ENCODE measurements at places on chromosomes 11 and 22. TPM values are rescaled to one million over a fixed set of nuclear protein-coding genes. Genes with fewer than 3 reads are reported as not detected.

Gene HEPN1
- total RNA-seq, result not detected

DNA sequence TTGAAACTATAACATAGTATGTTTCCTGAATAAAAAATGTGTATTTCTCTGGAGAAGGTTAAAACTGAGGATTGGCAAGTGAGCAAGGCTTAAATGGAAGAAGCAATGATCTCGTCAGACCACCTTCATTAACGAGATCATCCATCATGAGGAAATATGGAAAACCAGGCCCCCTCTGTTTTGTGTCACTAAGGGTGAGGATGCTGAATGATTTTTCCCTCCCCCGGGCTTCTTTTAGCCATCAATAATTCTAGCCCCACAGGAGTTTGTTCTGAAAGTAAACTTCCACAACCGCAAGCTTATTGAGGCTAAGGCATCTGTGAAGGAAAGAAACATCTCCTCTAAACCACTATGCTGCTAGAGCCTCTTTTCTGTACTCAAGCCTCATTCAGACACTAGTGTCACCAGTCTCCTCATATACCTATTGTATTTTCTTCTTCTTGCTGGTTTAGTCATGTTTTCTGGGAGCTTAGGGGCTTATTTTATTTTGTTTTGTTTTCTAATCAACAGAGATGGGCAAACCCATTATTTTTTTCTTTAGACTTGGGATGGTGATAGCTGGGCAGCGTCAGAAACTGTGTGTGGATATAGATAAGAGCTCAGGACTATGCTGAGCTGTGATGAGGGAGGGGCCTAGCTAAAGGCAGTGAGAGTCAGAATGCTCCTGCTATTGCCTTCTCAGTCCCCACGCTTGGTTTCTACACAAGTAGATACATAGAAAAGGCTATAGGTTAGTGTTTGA, 5.8 kb upstream of the HBE1 start:
- no peaks in the 10 kb centered on the region for H3K27me3 ChIP-seq
- H3K27ac ChIP-seq, result no peak overlapping the region
- H3K36me3 ChIP-seq, result no peaks in the 10 kb centered on the region
- H3K4me3 ChIP-seq, result no peak overlapping the region

DNA sequence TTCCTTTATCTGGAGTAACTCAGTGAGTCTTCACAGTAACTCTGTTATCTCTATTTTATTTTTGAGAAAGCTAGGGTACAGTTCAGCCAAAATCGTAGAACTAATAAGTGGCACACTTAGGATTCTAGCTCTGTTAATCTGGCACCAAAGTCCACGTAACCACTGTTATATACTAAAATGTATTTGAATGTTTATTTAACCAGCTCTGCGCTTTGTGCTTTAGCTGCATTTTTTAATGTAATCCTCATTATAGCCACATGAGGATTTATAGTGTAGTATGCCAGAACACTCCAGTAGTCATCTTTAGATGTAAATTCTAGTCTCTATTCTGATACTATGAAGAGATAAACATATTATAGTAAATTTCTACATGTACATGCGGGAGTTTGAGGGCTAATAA, 36.8 kb downstream of the YAP1 start:
- no peaks in the 10 kb centered on the region for H3K36me3 ChIP-seq
- no peak for DNase-seq
- H3K27ac ChIP-seq, result no peak overlapping the region
- H3K4me3 ChIP-seq, result no peak overlapping the region

GRCh38 chr11:61776561-61777075, 15.8 kb downstream of the TMEM258 start:
- peak; percentile 28 for DNase-seq
- peaks cover 3% of the 10 kb centered on the region for H3K36me3 ChIP-seq
- peaks cover 12% of the 10 kb centered on the region for H3K4me1 ChIP-seq
- no peak overlapping the region for H3K4me3 ChIP-seq

- H3K27me3 ChIP-seq, result no peaks in the 10 kb centered on the region
- peaks cover 24% of the 10 kb centered on the region for H3K4me1 ChIP-seq
- no peak overlapping the region for H3K27ac ChIP-seq
- peaks cover 10% of the 10 kb centered on the region for H3K36me3 ChIP-seq
Measured at GRCh38 chr11:2375341-2375853, 1.7 kb upstream of the CD81 start.

GRCh38 chr22:17915676-17916075, 108.7 kb downstream of the MICAL3 start:
- no peak overlapping the region for H3K27ac ChIP-seq
- peaks cover 48% of the 10 kb centered on the region for H3K4me1 ChIP-seq
- H3K27me3 ChIP-seq, result no peaks in the 10 kb centered on the region

DNA sequence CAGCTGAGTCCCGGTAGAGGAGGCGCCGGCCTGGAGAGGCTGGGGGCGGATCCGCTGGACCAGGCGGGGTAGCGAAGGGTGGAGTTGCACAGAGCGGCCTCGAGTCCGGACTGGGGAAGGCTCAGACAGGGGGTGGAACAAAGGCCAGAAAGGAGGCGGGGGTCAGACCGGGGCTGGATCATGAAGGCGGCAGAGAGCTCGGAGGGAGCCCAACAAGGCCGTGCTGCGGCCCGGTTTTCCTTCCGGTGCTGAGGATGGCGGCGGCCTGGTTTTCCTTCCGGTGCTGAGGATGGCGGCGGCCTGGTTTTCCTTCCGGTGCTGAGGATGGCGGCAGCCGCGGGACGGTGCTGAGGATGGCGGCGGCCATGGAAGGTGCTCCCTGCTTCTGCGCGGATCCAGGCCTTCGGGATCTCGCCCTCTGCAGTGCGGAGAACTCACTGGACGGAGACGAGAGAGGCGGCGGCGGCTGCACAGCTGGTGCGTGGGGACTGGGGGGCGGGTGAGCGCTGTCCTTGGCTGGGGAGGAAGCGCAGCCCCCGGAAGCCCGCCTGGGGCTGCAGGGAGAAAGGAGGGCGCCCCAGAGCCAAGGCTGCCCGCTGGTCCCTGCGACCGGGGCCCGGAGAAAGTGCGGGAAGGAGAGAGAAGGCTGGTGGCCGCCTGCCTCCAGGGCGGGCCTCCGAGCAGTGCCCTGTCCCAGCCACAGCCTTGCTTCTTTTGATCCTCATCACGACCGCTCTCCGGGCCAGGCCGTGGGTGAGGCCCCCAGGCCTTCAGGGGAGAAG, 350.4 kb upstream of the B3GAT1 start:
- no peak overlapping the region for H3K27ac ChIP-seq
- H3K36me3 ChIP-seq, result no peaks in the 10 kb centered on the region
- no peak overlapping the region for H3K4me3 ChIP-seq
- peaks cover 11% of the 10 kb centered on the region for H3K27me3 ChIP-seq

DNA sequence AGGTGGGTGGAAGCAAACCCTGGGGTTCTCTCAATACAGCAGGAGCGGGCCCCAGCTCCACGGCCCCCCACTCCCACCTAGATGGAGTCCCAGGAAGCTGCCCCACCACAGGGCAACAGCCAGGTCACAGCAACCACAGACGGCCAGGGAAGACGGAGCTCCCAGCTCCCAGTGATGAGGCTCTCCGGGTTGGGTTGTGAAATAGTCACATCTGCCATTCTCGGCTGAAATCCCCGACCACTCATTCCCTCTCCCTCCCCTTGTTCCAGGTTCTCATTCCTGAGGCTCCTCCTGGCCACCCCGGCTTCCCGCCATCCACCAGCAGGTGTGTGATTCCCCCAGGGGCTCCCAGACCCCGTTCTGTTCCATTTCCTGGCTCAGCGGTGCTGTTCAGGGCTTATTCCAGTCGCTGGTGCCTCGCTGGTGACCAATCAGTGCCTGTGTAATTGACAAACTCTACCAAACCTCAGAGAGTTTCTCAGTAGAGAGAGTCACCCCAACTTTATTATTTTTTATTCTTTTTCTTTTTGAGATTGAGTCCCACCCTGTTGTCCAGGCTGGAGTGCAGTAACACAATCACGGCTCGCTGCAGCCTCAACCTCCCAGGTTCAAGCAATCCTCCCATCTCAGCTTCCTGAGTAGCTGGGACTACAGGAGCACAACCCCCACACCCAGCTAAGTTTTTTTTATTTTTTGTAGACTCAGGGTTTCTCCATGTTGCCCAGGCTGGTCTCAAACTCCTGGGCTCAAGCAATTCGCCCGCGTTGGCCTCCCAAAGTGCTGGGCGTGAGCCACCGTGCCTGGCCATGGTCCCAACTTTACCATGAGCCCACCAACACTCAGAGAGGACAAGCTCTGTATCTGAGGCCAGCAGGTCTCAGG, 63.2 kb downstream of the SHANK2 start:
- no peak overlapping the region for H3K4me3 ChIP-seq
- H3K36me3 ChIP-seq, result no peaks in the 10 kb centered on the region

Gene FAT3
- total RNA-seq, result 0.02 TPM

Gene TNNT3
- total RNA-seq, result 0.71 TPM

GRCh38 chr11:101860696-101861427, 53.9 kb upstream of the CEP126 start:
- no peaks in the 10 kb centered on the region for H3K4me1 ChIP-seq
- no peaks in the 10 kb centered on the region for H3K36me3 ChIP-seq
- H3K4me3 ChIP-seq, result no peak overlapping the region

GRCh38 chr22:37427135-37427710, at the start of gene ELFN2:
ELFN2 (minus strand) TSS chr22:37427479; CDS start chr22:37375534, 51,945 bp downstream.
- DNase-seq, result no peak
- peak within 1 kb of the TSS; percentile 95 for H3K27ac ChIP-seq
- H3K4me1 ChIP-seq, result peaks cover 37% of the 10 kb centered on the region
- no peaks in the 10 kb centered on the region for H3K27me3 ChIP-seq

GRCh38 chr11:102853956-102854355, 10.5 kb upstream of the MMP3 start:
- no peak overlapping the region for H3K4me3 ChIP-seq
- no peaks in the 10 kb centered on the region for H3K4me1 ChIP-seq
- no peak for DNase-seq
- no peak overlapping the region for H3K27ac ChIP-seq

GRCh38 chr11:3627291-3627690, 14.5 kb downstream of the ART5 start:
- H3K27me3 ChIP-seq, result no peaks in the 10 kb centered on the region
- no peak overlapping the region for H3K4me3 ChIP-seq
- no peak overlapping the region for H3K27ac ChIP-seq
- no peaks in the 10 kb centered on the region for H3K4me1 ChIP-seq

GRCh38 chr22:31952472-31952871, 8.1 kb downstream of the YWHAH start:
- H3K36me3 ChIP-seq, result peaks cover 50% of the 10 kb centered on the region
- H3K4me1 ChIP-seq, result 0 out of 2 replicates have a peak, but pooled peaks cover 7% of the 10 kb centered on the region
- DNase-seq, result no peak
- no peaks in the 10 kb centered on the region for H3K27me3 ChIP-seq

DNA sequence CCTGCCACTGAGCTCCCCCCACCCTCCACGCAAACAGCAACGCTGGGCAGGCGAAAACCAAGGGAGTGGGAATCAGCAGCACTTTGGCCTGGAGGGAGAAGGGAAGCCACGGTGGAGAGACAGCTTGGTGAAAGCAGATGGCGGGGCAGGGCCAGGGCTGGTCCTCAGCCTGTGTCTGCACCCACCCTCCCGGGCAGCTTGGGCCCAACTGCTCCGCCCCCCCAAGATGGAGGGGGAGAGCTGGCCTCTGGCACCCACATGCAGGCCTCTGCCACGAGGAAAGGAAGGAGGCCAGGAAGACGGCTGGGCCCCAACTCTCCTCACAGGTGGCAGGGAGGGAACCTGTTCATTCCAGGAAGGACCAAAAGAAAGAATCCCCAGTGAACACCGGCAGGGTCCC, 17.8 kb downstream of the MAFF start:
- no peaks in the 10 kb centered on the region for H3K27me3 ChIP-seq
- H3K27ac ChIP-seq, result peak overlapping the region; percentile 79
- peaks cover 13% of the 10 kb centered on the region for H3K36me3 ChIP-seq
- peaks cover 55% of the 10 kb centered on the region for H3K4me1 ChIP-seq

- H3K27me3 ChIP-seq, result no peaks in the 10 kb centered on the region
- DNase-seq, result no peak
- H3K4me3 ChIP-seq, result no peak overlapping the region
- no peaks in the 10 kb centered on the region for H3K36me3 ChIP-seq
- H3K4me1 ChIP-seq, result no peaks in the 10 kb centered on the region
Measured at GRCh38 chr22:44407987-44408828, 89.8 kb downstream of the RTL6 start.

Gene RTCB
- total RNA-seq, result 50.9 TPM

DNA sequence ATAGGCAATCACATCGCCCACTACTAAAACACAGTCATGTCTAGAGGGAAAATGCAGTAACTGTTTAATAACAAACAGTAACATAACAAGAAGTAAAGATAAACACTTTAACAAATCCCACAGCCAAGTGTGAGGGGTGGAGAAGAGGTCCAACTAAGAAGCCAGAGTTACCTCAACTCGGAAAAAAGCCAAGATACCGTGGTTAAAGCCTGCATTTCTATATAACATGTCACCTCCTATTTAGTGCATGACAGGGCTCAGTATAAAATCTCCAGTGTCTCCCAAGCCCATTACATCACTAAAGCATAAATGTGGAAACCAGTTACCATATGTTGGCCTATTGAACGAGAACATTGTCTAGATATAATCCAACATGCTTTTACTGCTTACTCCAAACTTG, 281.7 kb downstream of the LRRC4C start:
- no peak for DNase-seq
- no peaks in the 10 kb centered on the region for H3K36me3 ChIP-seq
- H3K27ac ChIP-seq, result no peak overlapping the region
- no peaks in the 10 kb centered on the region for H3K27me3 ChIP-seq
- no peak overlapping the region for H3K4me3 ChIP-seq

DNA sequence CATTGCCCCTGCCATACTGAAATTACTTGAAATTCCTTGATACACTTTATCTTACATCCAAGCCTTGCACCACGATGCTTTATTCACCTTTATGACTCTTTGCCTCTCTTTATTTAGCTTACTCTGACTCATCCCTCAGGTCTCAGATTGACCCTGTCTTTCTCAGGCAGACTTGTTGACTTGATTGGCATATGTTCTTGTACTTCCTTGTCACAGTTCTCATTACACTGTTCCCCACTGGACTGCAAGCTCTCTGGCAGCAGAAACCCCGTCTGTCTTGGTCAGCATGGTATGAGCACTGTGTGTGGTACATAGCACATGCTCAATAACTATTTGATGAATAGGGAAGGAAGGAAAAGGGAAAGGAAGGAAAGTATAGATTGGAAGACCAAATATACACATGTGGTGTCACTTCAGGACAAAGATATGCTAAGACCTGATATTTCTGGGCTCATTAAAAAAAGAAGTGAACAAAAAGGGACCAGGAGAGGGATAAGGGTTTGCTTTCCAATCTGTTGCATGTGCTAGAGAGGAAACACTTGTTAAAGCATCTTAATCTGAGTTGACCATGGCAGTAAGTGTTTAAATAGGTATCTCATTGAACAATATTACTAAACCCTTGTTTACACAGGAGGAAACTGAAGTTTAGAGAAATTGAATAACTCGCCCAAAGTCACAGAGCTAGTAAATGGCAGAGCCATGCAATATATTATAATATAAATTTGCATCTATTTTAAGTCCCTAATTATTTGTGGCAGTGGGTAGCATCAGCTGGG, 7.2 kb downstream of the LYVE1 start:
- no peak for DNase-seq
- no peaks in the 10 kb centered on the region for H3K36me3 ChIP-seq
- peak overlapping the region; percentile 46 for H3K27ac ChIP-seq
- H3K4me1 ChIP-seq, result peaks cover 52% of the 10 kb centered on the region

- H3K4me3 ChIP-seq, result no peak overlapping the region
- no peaks in the 10 kb centered on the region for H3K27me3 ChIP-seq
- DNase-seq, result no peak
- peak overlapping the region; percentile 5 for H3K27ac ChIP-seq
- H3K4me1 ChIP-seq, result peaks cover 13% of the 10 kb centered on the region
Measured at GRCh38 chr11:27926981-27927481, 180.9 kb downstream of the KIF18A start.

- no peak overlapping the region for H3K4me3 ChIP-seq
- no peak for DNase-seq
- no peaks in the 10 kb centered on the region for H3K36me3 ChIP-seq
- no peaks in the 10 kb centered on the region for H3K27me3 ChIP-seq
- H3K27ac ChIP-seq, result no peak overlapping the region
- H3K4me1 ChIP-seq, result peaks cover 13% of the 10 kb centered on the region
Measured at GRCh38 chr22:46159777-46160176, 9.5 kb downstream of the PPARA start.

GRCh38 chr11:83035070-83035854, 36.4 kb downstream of the RAB30 start:
- H3K4me1 ChIP-seq, result no peaks in the 10 kb centered on the region
- no peaks in the 10 kb centered on the region for H3K27me3 ChIP-seq
- no peaks in the 10 kb centered on the region for H3K36me3 ChIP-seq
- no peak overlapping the region for H3K27ac ChIP-seq
- no peak for DNase-seq
